ENCODE measurements at places on chromosomes 4 and X.

DNA sequence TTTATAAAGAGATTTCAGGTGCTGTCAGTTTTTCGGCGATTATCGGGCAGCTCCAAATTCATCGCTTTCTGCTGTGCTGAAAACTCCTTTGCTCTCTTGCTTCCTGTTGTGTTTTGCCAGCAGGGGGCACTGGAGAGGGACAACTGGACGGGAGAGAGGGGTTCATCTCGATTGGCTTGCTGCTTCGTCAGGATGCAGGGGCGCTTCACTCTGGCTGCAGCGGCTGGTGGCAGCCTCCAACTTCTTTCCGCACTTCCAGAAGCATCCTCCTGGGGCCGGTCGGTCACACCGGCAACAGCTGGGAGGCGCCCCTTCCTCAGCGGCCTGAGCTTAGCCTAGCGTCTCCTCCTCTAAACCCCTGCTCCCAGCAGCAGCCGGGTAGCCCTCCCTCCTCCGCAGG is 29.5 kb downstream of the MSL3 start:
- peak; percentile 68 for DNase-seq

GRCh38 chr4:134687646-134688628 is 486.3 kb upstream of the PABPC4L start:
- DNase-seq: no peak

DNA sequence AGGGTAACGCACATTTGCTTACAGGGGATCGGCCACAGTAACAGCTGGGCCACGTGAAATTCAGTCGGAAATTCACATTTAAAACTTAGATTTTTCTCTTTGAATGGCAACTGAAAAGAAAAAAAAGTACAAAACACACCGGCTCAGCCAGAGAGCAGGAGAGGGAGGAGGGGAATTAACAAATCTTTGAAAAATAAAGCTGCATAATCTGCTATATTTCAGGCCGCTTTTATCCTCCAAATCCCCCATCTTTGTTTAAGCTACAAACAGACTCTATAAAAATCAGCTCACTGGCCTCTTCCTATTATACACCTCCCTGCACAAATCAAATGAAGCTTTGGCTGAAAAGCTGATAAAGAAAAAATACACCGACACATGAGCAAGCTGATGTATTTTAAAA is 169.1 kb downstream of the LDB2 start:
- DNase-seq: no peak

DNA sequence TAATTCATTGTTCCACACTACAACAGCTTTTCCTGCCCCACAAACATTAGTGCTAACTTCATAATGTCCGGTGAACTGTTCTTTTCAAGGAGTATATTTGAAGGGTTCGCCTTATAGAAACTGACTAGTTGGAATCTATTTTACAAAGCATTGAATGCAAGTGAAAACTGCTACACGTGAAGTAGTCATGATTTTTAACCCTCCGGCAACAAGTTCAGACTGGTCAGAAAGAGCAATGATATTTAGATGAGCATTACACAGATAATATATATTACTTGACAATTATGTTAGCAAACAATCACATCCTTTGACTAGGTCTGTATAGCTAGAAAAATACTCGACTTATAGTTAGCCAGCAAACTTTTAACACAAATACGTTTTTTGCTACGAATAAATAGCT is 1.7 kb upstream of the SLAIN2 start:
- no peak for DNase-seq

DNA sequence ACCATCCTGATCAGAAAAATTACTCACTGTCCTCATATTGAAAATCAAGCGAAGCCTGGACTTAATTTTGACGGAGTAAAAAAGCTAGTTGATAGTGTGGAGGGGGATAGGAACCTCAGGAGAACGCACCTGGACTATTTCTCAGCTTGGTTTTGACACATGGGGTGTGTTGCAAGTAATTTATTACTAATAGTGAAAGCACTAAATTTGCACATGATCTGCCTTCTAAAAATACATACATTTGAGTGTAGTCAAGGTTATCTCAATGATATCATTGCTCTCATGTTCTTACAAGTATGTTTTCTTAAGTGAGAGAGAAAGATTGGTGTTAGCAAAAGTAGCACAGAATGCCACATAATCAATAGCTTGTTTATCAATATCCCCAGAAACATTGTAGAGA is 29.5 kb downstream of the LRIT3 start:
- no peak for DNase-seq

DNA sequence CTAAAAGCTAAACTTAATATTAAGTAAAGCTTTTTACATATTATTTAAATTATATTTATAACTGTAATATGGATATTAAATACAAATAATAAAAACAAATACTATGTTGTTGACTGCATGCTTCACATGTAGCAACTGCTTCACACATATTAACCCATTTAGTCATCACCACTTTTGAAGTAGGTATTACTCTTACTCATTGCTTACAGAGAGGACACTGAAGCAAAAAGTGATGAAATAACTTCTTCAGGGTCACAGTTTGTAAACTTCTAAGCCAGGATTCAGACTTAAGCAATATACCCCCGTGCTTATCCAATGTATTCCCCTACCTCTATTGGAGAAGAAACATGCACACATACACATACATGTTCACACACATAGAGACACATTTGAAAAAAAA is 166.6 kb downstream of the DKK2 start:
- DNase-seq: peak; percentile 21

GRCh38 chrX:1449823-1450149 is 2.9 kb downstream of the ASMTL start:
- no peak for DNase-seq

Measured in fibroblast of pulmonary artery (primary cell).